Activated CD8-positive, alpha-beta memory T cell treated with anti-CD3 and anti-CD28 coated beads, Interleukin-2, amount 50 U/mL, for 4 hours (primary cell): ENCODE measurements at places on chromosomes 7 and 10.

GRCh38 chr10:122548407-122549085, 12.0 kb upstream of the DMBT1 start:
- DNase-seq = no peak

GRCh38 chr10:63392224-63392623, 73.6 kb downstream of the JMJD1C start:
- no peak for DNase-seq

DNA sequence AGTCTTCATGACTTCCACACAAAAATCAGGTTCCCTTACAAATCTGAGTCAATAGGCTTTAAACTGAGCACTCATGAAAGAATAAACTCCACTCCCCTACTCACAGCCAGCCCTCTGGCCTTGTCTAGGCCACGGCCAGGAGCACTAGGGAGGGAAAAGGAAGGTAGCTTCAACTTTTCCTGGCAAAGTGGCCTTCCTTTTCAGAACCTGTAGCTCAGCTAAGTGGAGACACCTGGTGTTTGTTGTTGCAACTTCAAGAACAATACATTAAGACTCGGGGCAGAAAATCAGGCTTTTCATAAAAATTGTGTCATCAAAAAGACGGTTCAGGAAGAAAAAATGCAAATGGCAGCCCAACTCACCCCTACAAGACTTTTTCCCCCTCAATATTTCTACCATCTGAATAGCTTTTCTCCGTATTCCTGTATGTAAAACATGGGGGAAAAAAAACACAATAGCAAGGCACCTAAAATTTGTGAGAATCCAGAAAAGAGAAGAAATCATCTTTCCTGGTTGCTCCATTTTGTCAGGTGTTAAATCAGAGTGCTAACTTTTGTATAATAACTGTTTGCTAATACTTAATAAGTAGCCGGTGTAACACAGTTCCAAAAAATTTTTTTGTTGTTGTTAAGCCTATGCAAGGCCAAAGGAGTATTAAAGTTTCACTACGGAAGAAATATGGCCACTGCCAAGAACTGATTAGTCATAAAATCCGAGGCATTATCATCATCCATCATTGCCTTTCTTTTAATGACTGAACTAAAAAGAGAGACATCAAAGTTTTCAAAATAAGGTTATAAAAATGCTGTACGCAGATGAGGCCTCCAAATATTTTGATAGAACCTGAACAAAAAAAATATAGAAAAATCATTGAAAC, 66.2 kb upstream of the ARID5B start:
- no peak for DNase-seq

GRCh38 chr7:94364816-94365215, 29.9 kb upstream of the COL1A2 start:
- DNase-seq = no peak

DNA sequence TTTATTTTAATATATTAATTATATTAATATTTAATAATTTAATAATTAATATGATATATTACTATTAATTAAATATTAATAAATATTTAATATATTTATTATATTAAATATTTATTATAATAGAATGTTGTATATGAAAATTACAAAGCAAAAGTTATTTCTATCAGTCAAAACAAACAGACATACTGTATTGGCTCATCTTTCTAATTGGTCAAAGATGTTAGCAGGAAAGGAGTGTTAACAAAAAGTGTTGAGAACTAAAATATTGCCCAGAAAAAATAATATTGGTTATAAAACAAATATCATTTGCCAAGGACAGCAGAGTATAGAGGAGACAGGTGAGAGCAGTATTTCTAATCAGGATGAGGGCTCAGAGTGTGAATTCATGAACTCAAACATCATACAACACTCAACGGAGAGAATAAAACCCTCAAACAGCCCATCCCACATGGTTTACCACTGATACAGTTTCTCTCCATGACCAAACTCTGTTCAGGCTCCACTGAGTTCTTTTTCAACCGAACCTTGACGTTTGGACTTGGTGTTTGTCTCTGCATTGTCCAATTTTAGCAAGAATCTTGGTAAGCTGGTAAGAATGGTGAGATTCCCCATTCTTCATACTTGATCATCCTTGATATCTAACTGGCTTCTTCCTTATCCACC, 58.0 kb downstream of the TSPAN12 start:
- no peak for DNase-seq

DNA sequence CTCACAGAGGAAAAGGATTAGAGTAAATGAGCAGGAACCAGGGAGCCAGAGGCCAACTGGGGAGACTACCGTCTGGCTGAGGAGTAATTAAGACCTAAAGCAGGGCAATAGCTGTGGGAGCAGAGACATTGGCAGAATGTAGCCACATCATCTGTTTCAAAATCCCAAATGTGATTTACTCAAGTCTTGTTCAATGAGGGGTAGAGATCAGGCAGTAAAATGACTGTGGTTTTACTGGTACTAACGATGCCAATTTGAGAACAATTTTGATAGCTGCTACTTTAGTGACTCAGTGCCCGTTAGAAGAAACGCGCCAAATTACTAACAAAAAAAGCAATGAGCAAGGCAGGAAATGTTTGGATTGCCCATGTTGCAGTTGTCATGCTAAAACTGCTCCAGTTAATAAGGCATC, 12.7 kb upstream of the MIOS start:
- DNase-seq = no peak

- DNase-seq = no peak
These were observed 461.4 kb upstream of the POT1 start for GRCh38 chr7:125390981-125391380.

GRCh38 chr10:131698232-131698631, 202.6 kb upstream of the PPP2R2D start:
- no peak for DNase-seq

DNA sequence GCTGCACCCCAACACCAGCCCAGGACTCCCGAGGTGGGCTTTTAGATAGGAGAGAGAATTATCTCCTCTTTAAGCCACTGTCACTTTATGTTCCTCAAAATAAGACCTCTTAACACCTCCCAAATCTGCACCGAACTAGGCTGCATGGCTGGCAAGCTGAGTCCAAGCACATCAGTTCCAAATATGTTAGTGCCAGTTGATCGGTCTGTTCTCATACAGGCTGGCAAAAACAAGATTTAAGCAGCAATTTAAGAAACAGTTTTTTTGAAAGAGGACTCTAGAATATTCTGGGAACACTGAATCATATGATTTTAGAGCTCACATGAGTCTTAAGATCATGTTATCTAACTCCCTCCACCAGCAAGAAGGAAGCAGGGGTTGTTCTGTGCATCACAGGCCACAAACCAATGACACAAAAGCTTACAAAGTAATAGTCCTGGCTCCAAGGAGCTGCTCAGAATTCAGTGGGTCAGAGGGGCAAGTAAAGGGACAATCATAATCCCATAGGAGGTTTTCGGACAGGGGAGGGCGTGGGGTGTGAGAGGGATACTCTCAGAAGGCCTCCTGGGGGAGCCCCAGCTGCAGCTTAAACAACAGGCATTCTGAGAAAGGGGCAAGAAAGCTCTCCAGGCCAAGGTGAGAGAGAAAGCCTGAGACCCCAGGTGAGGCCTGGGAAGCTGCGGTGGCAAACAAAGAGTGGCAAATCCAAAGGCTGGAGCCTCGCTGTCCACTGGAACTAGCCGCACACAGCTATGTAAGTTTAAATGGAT, 7.1 kb downstream of the COBL start:
- no peak for DNase-seq

GRCh38 chr10:131743190-131744151, 157.3 kb upstream of the PPP2R2D start:
- DNase-seq = no peak

DNA sequence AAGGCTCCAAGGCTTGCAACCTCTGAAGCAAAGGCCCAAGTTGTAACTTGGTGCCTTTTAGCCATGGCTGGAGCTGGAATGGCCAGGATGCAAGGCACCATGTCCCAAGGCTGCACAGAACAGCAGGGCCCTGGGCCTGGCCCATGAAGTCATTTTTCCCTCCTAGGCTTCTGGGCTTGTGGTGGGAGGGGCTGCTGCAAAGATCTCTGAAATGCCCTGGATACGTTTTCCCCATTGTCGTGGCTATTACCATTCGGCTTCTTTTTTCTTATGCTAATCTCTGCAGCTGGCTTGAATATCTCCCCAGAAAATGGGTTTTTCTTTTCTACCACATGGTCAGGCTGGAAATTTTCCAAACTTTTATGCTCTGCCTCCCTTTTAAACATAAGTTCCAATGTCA, 234.2 kb downstream of the CDK14 start:
- no peak for DNase-seq

DNA sequence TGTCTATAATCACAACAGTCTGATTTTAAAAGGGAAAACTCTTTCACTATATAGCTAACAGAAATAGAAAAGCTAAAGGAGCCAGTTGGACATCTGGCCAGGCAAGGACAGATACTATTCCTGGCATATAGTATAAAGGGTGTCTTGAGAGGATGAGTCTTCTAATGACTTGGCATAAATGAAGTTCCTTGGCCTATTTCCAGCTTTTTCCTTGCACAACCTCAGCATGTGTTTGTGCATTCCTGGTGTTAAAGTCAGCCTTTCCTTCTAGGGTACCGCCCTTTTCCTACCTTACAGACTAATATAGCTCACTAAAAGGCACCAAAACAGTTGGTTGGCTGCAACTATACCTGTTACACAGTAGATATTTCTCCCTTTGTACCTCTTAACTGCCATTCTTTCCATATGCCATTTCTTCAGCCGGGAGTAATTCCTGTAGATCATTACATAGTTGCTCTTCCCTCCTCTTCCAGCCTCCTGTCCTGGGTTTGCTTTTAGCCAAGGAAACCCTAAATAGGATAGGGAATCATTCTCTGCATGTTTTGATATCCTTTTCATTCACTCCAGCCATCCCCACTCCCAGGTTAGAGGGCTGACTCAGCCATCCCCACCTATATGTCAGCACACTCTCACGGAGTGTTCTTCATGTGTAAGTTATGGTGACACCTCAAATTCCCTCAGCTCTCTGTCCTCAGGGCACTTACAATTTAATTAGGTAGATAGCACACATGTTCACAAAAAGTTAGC, 102.1 kb upstream of the MDFIC start:
- DNase-seq = no peak
